ENCODE measurements at places on chromosomes 1 and 21.

DNA sequence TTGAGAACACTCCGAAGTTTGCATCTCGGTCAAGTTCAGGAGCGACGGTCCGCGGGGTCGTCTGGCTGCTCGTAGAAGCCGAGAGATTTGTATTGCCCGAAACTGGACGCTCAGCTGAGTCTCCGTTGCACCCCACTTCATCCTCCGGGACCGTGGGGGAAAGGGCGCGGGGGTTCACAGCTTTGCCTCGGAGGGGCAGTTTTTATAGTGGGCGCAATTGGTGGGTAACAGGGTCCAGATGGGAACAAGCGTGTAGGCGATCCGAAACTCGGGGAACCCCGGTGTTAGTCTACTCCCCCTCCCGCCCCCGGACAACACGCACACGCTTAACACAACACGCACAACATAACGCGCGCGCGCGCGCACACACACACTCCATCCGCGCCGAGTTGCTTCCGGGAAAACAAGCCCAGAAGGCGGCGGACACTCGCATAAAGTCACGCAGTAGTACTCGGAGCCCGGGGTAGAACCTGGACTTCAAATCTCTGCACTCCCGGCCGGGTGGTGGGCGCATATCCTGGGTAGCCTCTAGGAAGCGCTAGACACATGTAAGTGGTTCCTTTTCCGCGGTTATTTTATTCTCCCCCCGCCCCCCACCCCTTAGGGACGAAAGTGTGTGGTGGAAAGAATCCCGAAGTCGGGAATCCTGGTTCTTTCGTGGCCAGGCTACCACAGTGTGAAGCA is 1.1 kb upstream of the JUN start:
- DNase-seq, result peak; percentile 87

DNA sequence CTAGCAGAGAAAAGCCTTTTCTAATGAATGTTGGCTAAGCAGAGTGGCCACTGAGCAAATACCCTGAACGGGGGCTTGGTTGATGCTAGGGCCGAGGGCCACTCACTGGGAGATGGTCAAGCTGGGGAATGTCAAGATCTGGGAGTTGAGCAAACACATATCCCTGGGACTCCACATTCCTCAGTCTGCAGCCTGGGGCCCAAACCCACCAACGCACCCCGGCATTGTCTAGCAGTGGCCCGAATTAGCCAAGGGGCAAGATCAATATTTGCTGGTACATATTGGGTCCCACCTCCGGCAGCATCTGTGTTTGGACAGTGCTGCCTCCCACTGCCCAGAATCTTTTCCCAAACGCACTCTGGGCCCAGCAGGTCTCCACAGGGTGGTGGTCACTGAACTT is 144.1 kb downstream of the TRABD2B start:
- no peak for DNase-seq

GRCh38 chr1:205962821-205963221 is 19.6 kb upstream of the SLC26A9 start:
- DNase-seq, result no peak

DNA sequence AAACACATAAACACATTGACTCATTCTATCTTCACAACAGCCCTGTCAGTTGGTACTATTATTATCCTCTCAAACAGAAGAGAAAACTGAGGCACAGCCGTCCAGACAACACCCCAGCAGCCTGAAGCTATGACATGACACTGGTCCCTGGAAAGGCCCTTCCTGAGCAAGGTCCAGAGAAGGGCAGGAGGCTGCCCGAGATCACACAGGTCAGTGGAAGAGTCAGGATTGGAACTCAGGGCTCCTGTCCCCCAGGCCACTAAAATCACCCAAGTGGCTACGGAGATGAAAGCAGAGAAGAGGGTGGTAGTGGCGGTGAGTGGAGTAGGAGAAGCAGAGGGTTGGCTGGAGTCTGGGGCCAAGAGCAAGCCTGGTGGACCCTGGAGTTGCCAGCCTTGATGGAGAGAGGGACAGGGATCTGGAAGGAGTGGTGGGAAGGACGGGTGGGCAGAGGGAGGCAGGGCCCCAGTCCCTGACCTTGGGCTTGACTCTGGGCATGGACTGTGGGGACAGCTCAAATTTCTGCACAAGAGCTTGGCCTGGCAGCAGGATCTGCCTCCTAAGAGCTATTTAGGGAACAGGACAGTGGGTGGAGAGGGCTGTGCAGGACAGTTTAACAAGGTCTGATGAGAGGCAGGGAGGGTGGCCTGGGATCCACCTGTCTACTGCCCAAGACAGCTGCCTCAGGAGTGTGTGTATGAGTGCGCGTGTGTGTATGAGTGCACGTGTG is 15.8 kb downstream of the MYOM3 start:
- no peak for DNase-seq

DNA sequence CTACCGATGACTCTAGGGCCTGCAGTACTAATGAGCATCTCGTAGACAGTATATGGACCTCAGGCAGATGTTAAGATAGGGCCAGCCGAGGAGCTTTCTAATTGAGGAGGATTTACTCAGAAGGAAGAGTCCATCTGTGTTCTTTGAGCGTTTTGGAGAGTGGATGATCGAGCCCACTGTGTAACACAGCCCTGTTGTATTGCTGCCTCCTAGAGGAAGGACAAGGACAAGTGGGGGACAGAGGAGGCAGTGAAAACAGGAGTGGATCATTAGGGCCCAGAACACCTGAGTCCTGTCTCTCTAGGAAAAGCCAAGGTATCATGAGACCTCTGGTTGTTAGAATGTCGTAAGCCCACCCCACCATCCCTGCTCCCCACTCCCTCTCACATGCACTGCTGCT is 62.9 kb downstream of the TBX19 start:
- no peak for DNase-seq

DNA sequence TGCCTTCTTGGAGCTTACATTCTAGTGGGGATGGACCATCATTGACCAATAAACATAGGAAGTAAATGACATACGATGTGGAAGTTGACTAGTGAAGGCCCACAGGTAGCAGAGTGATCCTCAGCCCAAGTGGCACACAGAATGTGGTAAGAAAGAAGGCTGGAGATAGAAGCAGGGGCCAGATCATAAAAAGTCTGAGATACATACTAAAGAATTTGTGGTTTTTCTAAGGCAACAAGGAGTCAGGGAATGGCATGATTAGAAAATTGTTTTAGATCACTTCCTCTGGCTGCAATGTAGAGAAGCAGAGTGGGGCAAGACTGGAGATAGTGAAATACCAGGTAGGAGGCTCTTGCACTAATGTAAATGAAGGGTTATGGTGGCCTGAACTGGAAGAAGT is 154.0 kb downstream of the VPS13D start:
- DNase-seq, result no peak

- no peak for DNase-seq
Observed at GRCh38 chr1:64850846-64851245, 106.0 kb downstream of the RAVER2 start.

GRCh38 chr1:112788054-112788453 is 72.9 kb upstream of the PPM1J start:
- DNase-seq, result no peak

GRCh38 chr1:172145231-172145651 is 275.2 kb upstream of the C1orf105 start:
- DNase-seq, result no peak

DNA sequence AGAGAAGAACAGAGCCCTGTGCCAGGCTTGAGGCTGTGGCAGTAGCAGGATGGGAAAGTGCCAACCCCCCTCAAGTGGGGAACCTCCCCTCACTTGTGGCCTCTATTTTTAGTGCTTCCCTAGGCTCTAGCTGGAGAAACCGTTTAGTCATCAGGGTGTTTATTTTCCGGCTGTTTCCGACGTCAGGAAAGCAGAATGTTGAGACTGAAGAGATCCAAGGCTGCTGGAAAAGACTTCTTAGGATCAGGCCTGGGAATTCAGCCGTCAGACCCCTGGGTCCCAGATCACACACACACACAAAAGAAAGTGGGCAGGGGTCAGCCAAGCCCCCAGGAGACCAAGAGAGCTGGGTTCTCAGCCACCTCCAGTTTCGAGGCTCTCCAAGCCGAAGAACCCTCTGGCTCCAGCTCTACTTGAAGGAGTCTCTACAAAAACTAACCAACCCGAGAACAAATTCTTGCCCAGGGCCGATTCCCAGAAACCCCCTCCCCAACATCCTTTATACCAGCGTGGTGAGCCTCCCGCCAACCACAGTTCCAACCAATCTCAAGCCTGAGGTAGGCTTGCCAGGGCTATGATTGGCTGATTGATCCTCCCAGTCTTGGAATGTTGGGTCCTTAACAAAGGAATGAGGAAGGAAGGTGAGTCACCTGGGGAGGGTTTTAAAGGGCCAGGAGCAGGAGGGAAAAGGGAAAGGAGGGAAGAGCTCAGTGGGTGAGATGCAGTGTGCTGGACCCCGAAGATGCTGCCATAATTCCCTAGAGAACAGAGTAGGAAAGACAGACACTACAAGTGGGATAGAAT is 2.5 kb upstream of the MEF2D start:
- DNase-seq, result no peak

DNA sequence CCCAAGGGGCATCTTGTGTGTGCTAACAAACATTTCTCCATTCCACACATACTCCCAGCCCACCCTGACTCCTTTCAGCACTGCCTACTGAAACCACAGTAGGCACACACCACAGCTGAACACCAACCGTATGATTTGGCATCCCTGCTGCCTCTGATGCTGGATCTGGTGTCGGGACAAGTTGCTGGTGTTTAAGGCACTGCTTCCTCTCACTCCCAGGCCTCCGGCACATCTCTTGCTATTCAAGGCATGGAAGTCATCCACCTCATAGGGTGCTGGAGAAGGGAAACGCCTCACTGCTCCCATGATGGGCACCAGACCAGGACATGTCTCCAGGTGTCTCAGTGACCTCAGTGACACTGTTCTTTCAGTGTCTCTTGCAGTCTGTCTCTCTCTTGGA is 2.4 kb upstream of the ITLN2 start:
- no peak for DNase-seq

DNA sequence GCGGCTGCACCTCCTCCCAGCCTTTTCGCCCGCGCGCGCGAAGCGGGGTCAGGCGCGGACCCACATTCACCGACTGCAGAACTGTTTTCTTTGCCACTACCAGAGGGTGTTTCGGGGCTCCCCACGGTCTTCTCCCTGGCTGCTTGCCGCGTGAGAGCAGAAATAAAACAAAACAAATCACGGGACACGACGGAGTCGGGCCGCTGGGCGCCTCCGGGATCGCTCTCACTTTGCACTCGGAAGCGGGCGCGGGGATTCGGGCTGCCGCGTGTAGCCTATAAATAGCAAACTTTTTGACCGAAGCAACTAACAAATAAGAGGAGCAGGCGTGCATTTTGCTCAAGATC is 412.3 kb upstream of the ESRRG start:
- DNase-seq, result no peak

DNA sequence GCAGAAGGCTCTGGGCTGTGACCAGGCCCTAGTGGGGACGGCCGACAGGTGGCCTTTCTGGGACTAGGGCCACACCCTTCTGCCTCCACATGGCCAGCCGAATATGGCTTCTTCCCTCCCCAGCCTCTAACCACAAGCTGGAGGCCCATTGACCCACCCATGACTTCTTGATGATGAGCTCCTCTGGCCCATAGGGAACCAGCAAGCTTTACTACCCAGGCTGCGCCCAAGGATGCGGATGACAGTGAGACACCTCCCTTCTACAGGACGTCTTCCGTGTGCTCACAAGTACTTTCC is 41.0 kb downstream of the LDLRAD2 start:
- no peak for DNase-seq

DNA sequence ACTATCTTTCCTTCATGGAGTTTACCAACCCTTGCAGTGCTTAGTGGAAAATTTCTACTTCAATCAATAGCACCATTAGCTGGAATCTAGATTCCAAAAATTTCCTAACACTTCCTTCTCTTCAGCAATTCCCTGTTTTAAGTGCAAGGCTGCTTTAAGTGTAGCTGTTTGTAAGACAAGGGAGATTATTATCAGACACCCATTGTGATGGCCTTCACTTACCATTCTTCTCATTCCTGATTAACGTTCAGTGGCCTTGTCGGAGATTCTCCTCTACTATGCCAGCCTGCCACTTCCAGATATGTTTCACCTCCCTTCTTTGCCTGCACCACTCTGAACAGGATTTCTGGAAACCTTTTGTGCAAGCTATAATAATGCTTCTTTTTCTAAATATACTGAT is 464.9 kb upstream of the ADGRL2 start:
- no peak for DNase-seq

DNA sequence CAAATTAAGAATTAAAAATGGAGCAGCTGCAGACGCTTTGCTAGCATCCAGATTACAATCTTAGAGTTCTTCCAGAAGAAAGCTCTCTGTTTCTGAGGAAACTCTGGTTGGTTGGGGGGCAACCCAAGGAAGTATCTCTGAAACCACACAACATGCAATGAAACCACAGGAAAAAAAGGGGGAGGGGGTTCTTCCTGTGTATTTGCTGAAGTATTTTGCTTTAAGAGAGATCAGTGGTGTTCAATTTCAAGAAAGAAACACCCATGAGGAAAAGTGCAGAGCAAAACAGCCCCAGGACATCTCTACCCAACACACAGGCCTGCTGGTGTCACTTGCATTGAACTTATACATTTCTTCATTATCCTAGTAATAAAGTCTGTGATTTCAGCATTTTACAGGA is 19.7 kb upstream of the TIAM1 start:
- no peak for DNase-seq

DNA sequence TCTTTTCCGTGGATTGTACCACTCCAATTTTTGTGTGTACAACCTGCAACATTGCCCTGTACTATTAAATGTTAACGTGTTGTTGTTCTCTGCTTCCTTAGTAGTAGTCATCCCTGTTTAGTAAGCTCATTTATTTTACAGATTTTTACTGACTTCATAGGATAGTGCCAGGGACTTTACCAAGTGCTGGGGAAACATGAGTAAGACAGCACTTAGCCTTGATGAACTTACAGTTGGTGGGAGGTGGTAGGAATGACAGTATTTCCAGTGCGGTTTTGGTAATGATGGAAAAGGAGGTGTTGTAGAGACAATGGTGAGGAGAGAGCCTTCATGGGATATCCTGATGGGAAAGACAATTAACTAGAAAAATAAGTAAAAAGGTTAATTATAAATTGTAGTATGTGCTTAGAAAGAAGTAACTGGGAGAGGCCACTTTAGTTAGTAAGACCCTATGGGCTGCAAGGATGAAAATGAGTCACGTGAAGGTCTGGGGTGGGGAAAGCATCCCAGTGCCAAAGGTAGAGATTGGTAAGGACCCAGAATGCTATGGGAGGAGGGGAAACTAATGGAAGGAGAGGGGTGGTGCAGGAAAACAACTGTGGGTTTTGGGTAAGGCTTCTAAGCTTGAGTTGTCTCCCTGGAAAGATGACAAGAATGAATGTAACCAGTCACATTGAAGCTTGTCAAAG is 1.7 kb downstream of the RLF start:
- no peak for DNase-seq

DNA sequence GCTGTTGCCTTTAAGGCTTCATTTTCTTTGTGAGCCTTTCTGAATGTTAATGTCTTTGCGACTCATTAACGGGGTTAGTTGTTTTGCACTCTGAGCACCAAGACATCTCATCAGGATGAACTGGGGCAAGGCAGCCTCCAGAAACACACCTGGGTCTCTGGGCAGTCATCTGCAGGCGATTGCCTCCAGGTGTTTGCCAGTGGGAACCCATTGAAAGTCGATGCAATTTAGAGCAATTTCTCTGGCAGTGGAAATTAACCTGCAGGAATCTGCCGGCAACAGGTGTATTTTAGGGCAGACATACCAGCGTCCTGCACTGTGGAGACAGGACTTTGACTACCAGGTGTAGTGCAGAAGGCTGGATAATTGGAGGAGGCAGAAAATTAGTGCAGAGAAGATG is 661.0 kb upstream of the PTBP2 start:
- DNase-seq, result no peak
